ENCODE measurements at places on chromosomes 1 and 21. TPM values are rescaled to one million over a fixed set of nuclear protein-coding genes. Genes with fewer than 3 reads are reported as not detected.

GABRD gene
- total RNA-seq = not detected

NBPF4 gene
- total RNA-seq = not detected

C4BPB gene
- total RNA-seq = not detected

SLAMF9 gene
- not detected for total RNA-seq

USH2A gene
- total RNA-seq = not detected

CATSPERE gene
- total RNA-seq = 0.44 TPM

RGS2 gene
- 29.8 TPM for total RNA-seq

LRRC8D gene
- total RNA-seq = 34.4 TPM

FAM131C gene
- 0.50 TPM for total RNA-seq

CYP4A22 gene
- total RNA-seq = not detected

MATN1 gene
- total RNA-seq = 0.33 TPM

VCAM1 gene
- total RNA-seq = 2.9 TPM

FABP3 gene
- total RNA-seq = 109 TPM

SMPDL3B gene
- total RNA-seq = not detected

TTC22 gene
- total RNA-seq = under 0.01 TPM

TRIM45 gene
- 7.3 TPM for total RNA-seq
